ENCODE measurements at places on chromosomes 6 and 20.

GRCh38 chr6:12916006-12916405 is 199.4 kb downstream of the PHACTR1 start:
- DNase-seq: no peak

- DNase-seq: no peak
Observed at GRCh38 chr20:62061851-62062423, 3.7 kb downstream of the TAF4 start.

- DNase-seq: no peak
Observed at GRCh38 chr6:34795836-34796425, 4.0 kb downstream of the BLTP3A start.

DNA sequence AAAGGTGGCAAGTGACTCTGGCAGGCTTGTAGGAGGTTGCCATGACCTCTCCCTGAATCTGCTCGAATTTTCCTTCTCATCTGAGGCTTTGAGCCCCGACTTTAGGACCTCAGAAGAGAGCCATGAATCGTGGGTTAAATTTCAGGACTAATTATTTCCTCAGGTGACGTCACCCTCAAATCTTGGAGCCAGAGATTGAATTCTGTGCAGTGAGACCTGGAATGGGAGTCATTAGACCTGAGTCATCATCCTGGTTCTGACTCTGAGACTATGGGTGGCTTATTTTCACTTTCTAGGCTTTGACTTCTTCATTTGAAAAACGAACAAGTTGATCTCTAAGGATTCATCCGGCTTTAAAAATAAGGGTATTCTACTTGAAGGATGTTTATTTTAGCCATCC is 48.5 kb upstream of the PDYN start:
- no peak for DNase-seq

- no peak for DNase-seq
Observed at GRCh38 chr6:147297124-147297523, 92.9 kb downstream of the STXBP5 start.

- no peak for DNase-seq
Observed at GRCh38 chr6:129902681-129903080, 41.6 kb upstream of the TMEM244 start.

DNA sequence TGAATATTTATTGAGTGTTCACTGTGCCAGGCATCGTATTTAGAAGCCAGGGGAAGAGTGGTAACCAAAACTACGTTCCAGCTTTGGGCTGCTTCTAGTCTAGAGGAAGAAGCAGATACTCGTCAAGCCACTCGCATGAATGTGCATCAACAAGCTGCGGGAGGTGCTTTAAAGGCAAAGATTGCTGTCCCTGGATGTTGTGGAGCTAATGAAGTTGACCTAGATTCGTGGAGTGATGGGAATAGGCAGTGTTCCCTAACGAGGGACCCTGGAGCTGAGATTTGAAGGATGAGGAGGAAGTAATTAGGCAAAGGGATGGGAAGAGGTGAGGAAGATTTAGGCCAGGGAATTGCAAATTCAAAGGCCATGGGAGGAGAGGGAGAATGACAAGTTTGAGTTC is 118.9 kb downstream of the TMEM170B start:
- no peak for DNase-seq

GRCh38 chr6:83974409-83975050 is 59.0 kb upstream of the MRAP2 start:
- DNase-seq: no peak

DNA sequence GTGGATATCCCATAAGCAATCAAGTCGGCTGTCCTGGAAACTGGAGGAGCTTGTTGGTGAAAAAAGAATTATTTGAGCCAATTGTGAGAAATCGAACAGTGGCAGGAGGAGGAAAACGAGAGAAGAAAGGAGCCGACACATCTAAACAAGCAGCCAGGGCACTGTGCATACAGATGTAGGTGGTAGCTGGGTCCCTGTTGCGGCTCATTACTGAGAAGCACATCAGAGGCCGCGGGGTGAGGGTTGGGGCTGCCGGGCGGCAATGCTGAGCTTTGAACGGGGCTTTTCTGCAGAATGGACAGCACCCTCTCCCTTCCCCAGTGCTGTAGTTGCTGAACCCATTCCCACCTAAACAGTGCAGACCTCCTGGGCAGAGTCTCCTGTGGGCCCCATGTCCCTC is 4.1 kb upstream of the LEMD2 start:
- DNase-seq: no peak

DNA sequence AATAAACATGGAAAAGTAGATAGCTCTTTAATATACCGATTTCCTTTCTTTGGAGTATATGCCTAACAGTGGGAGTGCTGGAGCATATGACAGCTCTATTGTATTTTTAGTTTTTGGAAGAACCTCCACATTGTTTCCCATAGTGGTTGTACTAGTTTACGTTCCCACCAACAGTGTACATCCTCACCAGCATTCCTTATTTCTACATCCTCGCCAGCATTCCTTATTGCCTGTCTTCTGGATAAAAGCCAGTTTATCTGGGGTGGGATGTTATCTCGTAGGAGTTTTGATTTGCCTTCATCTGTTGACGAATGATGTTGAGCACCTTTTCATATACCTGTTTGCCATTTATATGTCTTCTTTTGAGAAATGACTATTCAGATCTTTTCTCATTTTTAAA is 2.6 kb downstream of the MICA start:
- DNase-seq: no peak

- no peak for DNase-seq
Observed at GRCh38 chr6:70389261-70389660, 24.0 kb upstream of the FAM135A start.

DNA sequence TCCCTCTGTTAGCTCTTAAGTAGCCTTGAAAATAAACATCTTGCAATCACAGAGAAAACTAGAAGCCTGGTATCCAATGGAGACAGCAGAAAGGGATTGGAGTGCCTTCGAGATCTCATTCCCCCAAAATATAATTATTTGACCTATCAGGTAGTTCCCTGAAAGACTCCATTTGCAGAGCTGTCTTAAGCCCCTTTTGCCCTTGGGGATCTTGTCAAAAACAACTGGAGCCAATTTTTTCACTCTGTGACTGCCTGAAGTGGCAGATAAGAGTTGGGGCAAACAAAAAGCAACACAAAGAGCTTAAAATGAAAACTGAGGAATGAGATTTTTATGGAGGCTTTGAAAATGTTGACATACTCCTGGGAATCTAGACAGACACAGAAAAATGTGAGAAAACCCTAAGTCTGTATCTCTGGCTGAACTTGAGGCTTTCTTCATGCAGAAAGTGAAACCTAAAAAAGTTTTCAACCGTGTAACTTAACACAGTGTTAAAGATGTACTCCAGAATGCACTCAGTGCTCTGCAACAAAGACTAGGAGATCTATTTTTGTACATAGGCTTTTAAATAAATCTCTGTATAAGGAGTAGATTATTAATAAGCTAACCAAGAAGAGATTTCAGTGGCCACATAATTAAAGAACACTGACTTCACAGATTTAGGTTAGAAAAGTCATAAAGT is 971.1 kb upstream of the MAN1A1 start:
- no peak for DNase-seq

DNA sequence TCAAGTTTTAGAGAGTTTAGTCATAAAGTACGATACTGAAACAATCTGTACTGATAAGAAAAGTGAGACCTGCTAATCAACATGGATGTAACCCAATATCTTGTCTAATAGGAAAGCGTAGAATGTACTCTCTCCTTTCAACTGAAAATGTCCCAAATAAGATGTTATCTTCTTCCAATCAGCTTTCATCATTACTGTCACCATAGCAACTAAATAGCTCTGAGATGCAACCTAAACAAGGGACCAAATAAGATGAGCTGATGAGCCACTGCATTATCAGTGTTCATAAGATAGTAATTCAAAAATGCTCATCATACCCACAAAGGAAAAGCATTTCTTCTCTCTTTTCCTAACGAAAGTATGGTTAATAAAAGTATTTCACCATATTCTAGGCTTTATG is 1108.3 kb upstream of the MAP3K7 start:
- DNase-seq: no peak

GRCh38 chr6:7731294-7731693 is 5.4 kb downstream of the BMP6 start:
- DNase-seq: no peak

- DNase-seq: peak; percentile 86
Observed at GRCh38 chr6:90428514-90428913, 131.9 kb upstream of the BACH2 start.

GRCh38 chr6:70685494-70686180 is 18.0 kb downstream of the SMAP1 start:
- DNase-seq: no peak

DNA sequence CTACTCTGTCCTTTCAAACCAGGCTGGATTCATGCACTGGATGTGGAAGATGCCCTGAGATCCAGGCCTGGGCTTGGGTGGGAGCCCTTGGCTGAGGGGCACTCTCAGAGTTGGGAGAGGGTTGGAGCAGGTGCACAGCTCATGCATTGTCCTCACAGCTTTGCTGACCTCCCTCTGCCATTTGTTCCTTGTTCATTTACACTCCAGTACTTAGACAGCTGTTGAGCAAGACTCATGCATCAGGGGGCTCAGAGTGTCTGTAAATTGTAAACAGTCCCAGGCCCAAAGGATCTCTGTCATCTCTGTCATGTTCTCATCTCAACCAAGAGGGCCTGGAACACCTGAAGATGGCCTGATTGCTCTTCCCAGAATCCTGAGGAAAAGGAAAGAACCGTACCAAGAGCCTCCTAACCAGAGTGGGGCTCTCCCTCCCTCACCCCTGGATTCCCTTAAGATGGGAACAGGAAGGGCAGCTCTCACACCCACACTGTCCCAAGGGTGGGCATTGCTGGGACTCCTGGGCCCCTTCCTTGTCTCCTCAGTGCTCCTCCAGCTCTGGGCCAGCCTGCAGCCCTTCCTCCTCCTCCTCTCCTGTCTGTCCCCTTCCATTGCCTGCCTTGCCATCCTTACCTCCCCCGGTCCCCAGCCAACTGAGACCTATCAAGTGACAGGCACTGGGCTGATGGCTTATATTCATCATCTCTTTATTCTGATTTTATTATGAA is 132.9 kb downstream of the FOXO3 start:
- DNase-seq: no peak

DNA sequence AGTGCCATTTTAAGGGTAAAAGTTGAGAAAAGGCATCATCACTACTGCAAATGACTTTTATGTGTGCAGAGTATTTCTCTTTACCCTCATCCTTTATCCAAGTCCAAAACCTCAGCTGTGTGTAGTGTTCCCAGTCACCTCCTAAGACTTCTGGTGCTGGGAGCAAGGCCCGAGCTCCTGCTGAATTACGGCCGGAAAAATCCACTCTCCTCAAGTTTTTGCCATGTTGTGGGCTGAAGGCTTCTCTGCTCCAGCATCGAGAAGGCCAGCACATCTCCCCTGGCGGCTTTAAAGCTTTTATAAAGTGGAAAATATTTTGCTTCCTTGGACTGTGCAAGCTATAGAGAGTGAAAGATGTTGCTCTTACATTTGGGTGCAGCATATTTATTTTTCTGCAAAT is 153.2 kb upstream of the THBS2 start:
- DNase-seq: no peak

DNA sequence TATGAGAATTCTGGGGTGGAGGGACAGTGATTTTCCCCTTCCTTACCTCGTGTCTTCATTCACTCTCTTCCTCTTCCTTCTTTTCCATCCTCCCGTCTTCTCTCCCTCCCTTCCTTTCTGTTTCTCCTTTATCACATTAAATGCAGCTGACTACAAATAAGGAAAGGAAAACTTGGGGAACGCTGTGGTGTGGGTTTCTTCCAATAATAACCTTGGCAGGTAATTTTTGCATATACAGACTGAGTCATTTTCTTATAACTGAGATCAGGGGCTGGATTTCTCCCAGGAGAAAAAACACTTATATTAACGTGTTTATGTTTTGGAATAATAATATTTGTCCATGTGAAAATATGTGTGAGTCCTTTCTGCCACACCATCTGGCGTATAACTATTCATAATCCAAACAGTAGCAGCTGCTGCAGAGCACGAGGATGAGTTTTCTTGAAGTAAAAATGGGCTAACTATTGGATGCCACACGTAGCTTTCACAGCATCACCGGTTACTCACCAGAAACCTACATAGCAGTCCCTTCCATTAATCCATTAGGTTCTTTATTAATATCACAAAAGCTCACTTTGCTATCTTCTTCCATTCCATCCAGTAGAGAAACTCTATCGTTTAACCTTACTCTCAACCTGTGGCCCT is 139.2 kb upstream of the SASH1 start:
- DNase-seq: no peak

DNA sequence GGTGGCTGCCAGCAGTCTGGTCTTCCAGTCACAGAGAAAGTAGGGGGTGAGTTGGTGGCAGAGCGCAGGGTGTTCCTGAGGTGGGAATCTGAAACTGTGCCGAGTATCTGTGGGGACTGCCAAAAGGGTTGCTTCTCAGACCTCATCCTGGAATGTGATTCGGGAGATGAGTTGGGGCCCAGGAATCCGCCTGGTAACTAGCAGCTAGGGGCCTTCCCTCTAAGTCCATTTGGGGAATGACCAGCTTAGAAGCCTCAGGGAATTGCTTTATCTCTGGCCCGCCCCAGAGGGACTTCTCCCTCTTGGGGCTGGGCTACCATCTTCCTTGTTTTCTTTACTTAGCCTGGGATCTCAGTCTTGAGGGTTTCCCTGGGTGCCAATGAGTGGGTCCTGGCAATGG is 49.6 kb downstream of the MOCS1 start:
- DNase-seq: no peak

DNA sequence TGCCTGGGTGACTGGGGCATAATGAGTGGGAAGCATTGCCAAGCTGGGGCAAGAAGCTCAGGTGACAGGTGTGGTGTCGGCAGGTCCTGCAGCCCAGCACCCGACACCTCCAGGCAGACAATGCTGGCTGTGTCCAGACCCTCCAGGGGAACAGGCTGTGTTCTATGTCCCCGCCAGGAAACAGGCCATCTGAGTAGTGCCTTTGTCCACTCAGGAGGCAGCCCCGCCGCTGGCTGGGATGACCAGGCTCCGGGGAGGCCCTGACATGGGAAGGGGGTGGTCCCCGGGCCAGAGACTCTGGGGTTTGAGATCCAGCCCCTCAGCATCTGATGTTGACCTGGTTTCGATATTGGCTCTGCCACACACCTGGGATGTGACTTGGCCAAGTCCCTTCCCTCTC is 28.4 kb downstream of the SNPH start:
- DNase-seq: no peak

DNA sequence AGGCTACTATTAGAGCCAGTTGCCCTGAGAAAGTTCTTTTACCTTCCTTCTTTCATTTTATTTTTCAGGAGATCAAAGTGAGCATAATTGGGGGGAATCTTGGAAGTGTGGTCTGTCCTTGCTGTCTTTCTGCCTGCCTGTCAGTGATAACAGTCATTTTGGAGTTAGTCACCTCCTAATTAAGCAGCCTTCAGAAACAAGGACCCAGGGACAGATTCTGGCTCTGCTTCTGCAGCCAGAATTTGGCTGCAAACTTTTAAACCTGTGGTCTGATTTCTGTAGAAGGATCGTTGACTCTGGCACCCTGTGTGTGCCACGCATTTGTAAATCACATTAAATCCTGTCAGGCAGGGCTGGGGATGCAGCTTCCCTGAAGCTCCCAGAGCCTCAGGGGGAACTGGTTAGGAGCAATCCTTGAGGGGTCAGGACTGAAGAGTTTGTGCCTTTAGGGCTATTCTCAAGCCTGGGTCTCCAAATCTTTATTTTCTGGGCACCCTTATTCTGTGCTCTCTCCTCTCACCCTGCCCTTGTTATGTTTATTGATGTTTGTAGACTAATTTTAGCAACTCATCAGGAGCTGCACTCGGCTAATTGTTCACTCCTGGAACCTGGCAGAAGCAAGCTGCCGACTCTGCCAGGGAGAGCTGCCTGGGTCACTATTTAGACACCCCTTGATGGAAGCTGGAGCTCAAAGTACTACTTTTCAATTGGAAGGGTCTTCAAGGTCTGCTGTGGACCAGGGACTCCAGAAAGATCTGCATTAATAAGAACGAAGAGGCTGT is 6.8 kb downstream of the NOX3 start:
- no peak for DNase-seq

- DNase-seq: no peak
Observed at GRCh38 chr6:167581637-167582036, 245.1 kb upstream of the AFDN start.

Measured in epithelial cell of prostate (primary cell).